ENCODE measurements at places on chromosomes 4 and X.

GRCh38 chrX:45778616-45779015, 577.9 kb upstream of the DIPK2B start:
- DNase-seq, result no peak

GRCh38 chr4:31366041-31366440, 645.9 kb downstream of the PCDH7 start:
- no peak for DNase-seq

- DNase-seq, result no peak
Measured at GRCh38 chrX:50108264-50108663, 92.5 kb downstream of the AKAP4 start.

GRCh38 chr4:60822986-60823385, 377.1 kb upstream of the ADGRL3 start:
- DNase-seq, result no peak

- DNase-seq, result peak; percentile 86
Measured at GRCh38 chr4:6783111-6783981, 819 bp downstream of the KIAA0232 start.

- DNase-seq, result no peak
Measured at GRCh38 chr4:24007860-24008261, 118.0 kb upstream of the PPARGC1A start.

GRCh38 chr4:80271801-80272200, 5.3 kb downstream of the FGF5 start:
- no peak for DNase-seq

DNA sequence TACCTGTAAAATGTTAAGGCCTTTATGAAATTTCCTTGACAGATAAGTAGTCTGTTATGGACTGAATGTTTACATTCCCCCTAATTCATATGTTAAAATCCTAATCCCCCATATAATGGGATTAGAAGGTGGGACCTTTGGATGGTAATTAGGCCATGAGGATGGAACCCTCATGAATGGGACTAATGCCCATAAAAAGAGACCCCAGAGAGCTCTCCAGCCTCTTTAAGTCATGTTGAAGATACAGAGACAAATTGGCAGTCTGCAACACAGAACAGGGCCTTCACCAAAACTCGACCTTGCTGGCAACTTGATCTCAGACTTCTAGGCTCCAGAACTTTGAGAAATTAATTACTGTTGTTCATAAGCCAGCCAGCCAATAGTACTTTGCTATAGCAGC, 1344.5 kb upstream of the PCDH7 start:
- DNase-seq, result no peak

GRCh38 chr4:136461533-136461932, 1070.8 kb downstream of the PCDH18 start:
- DNase-seq, result no peak

GRCh38 chrX:126982158-126982557, 162.6 kb downstream of the PRR32 start:
- no peak for DNase-seq

- DNase-seq, result peak; percentile 53
Measured at GRCh38 chr4:38943343-38943742, 75.7 kb downstream of the FAM114A1 start.

DNA sequence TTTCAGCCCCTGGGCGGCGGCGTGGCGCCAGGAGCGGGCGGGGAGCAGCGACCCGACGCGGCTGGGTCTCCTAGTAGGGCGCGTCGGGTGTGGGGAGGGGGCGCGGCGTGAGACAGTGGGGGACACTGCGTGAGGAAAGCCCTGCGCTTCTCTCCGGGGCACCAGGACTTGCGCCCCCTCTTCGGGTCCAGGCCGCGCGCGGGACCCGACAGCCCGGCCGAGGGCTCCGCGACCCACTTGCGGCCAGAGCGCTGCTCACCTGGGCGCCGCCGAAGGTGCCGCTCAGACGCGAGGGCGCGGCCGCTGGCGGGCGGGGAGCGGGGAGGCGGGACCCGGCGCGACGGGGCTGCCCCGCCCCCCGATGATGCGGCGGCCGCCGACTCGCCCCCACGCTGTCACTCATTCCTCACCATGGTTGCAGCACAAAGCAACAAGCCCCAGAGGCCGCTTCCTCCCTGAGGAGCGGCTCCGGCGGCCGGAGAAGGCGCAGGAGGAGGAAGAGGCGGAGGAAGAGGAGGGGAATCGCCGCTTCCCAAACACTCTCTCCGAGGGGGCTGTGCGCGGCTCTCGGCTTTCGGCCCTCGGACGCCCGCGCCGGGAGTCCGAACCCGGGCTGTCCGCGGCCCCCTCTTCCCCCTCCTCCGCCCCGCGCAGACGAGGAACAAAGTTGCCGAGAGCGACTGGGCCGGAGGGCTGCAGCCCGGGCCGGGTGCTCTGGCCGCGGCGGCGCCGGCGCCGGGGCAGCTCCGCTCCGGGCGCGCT, at the start of gene RAPGEF2:
Gene RAPGEF2, plus strand, starts transcription at position 458 of the 762 bp plus-strand sequence. CDS start 1,084 bp downstream, outside the sequence.
- peak; percentile 91 for DNase-seq

DNA sequence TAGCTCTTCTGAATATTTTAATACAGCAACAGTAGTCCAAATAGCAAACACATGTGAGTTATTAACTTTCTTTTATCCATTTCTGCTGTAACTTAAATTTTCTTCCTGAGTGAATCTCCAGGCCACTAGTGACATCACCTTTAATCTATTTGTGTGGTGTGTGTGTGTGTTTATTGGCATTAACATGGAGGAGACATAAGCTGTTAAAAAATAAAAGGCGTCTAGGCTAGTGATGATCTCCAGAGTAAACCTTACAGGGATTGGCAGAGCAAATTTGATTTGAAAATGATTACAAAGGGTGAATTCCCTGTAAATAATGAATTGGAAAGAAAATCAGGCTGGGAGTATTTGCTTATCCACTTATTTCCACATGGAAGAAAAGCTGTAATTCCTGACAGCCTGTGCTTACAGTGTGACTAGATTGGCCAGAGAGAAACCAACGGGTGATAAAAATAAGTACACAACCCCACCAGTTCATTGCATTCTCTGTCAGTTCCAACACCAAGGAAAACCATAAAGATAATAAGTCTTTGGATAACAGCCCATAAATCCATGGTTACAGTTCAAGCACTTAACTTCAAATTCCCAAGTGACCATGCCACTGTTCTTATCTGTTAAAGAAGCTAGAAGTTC, 186.1 kb downstream of the ENOX2 start:
- no peak for DNase-seq

DNA sequence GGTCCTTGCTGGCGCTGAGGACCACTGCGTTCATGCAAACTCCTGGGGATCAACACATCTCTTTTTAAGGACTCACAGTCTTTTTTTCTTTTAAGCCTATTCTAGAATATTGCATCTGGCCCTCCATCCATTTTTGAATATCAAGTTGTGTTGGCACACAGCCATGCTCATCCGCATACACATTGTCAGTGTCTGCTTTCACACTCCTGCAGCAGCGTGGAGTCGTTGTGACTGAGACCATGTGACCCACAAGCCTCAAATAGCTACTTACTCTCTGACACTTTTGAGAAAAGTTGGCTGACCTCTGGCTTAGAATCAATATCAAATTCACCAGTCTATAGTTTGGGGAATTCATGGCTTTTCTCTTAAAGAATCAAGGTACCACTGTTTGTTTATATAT, 191.8 kb upstream of the S100G start:
- DNase-seq, result no peak

DNA sequence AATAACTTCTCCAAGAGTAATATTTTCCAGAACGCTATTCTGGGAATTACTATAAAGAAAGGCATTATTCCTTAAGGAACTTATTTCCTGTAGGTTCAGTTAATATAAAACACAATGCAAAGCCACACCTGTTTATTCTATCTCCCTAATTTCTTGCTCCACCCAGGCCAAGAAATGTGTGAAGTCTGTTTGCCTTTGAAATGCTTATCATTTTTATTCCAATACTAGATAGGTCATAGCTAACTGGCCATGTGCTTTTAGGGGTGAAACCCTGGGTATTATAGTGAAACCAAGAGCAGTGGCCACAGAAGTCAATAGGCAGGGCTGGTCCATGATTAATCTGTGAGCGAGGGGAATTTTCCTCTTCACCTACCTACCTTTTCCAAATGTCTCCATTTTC, 14.8 kb downstream of the CXCL3 start:
- peak; percentile 30 for DNase-seq

DNA sequence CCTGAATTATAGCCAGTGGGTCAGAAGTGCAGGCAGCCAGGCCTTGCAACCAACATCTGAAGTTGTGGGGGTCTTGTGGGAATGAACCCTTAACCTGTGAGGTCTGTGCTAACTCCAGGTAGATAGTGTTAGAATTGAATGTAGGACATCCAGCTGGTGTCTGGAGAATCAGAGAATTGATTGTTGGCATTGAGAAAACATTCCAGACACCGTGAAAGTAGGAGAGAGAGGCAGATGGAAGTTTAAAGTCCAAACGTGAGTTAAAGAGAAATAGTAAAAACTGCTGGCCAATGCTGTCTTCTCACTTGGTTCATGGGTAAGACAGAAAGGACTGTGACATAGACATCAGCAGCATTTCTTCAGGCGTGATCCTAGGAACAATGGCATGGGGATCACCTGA, 27.7 kb downstream of the CASP3 start:
- no peak for DNase-seq

All from left colon (tissue), 2 donors.